Stimulated activated CD4-positive, alpha-beta T cell treated with anti-CD3 and anti-CD28 coated beads, Interleukin-1b, Interleukin-23, amount 100 ng/mL, for 1 hour (primary cell): ENCODE measurements at places on chromosomes 12 and 14.

DNA sequence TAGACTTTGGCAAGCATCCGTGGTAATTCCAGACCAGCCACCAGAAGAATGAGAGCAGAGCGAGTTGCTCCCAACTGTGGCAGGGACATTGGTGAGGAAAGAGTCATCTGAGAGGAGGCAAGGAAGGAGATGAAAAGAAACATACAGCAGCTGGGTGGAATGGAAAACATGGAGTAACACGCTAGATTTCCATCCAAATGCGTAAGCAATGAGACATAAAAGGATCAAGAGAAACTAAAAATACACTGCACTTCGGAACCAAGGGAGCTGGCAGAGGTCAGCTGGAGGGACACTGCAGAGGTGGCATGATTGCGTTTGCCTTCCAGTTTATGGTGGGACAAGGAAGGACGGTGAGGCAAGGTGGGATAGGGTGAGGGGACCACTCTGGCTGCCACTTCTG, 82.9 kb downstream of the DDX51 start:
- no peak for DNase-seq

DNA sequence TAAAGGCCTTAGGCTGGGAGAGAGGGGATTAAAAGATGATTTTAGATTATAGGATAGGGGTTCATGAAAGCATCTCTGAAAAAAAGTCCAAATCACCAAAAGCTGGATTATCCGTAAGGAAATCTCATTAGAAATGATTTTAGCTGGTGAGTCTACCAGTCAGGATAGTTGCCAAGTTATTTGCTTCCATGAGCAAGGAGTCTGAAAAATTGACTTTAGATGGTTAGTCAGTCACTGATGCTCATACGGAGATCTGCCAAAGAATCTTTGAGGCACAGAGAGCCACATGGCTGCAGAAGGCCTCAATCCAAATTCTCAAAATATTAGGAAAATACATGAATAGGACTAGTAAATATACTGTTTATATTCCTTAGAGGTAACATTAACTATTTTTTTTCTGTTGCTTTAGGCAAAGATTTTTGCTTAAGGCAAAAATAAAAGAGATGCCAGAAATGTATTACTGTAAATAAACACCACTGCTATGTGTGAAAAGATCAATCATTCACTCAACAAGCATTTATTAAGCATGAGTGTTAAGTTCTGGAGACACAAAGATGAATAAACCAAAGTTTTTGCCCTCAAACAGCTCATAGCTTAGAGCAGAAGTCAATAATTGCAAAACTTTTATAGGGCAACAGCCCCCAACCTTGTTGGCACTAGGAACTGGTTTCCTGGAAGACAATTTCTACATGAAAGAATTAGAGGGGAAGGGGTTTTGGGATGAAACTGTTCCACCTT, 105.2 kb downstream of the BBS10 start:
- no peak for DNase-seq

DNA sequence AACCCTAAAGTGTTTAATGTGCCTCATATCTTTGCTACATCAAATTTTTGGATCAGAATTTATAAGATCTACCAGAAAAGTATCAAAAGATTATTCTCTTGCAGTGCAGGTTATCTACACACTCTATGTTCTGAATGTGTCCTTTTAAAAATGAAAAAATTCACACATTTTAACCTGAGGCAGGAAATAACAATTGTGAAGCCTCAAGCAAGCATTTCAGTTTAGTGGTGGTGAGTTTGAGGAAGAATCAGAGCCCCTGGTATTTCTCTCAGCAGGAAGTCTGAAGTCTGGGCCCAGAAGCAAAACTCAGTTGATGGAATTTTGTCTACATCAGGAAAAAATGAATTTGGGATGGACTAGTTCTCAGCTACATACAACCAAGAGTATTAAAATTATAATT, 137.0 kb upstream of the PZP start:
- DNase-seq, result no peak

- peak; percentile 34 for DNase-seq
Measured at GRCh38 chr12:95943330-95943842, at the start of gene AMDHD1. TSS of gene AMDHD1 (plus strand) at chr12:95943331. CDS start at chr12:95943399, 68 bp downstream.

DNA sequence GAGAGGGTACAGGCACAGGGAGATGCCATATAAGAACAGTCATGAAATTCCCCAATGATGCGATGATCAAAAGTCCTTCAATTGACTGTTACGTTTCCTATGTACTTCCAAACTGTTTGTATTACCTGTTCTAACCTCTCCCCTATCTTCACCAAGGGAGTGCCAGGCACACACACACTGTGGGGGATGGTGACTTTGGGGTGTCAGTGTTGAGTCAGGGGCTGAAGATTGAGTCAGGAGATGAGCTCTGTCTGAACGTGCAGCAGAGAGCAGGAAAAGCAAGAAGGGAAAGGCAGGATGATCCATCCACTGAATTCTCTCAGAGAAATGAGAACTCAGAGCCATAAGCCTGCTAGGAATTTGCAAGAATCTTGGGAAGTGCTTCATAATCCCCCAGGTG, 153.4 kb downstream of the EFCAB11 start:
- DNase-seq, result no peak

DNA sequence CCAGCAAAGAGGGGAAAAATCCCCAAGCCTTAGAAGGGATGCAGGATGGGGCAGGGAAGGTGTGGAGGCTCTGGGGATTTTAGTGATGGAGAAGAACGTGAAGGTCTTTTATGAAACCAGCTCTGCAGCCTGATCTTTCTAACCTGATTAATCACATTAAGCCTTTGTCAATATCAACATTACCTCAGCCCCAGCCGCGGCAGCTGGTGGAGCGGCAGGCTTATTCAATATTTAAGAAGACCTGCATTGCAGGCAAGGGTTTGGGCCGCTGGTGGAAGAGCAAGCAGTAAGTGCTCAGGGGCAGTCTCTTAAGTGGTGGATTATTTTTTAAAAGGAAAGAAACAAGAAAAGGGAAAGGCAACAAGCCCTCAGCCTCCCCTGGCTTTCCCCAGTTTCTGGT, 16.6 kb downstream of the RPH3A start:
- DNase-seq, result no peak

DNA sequence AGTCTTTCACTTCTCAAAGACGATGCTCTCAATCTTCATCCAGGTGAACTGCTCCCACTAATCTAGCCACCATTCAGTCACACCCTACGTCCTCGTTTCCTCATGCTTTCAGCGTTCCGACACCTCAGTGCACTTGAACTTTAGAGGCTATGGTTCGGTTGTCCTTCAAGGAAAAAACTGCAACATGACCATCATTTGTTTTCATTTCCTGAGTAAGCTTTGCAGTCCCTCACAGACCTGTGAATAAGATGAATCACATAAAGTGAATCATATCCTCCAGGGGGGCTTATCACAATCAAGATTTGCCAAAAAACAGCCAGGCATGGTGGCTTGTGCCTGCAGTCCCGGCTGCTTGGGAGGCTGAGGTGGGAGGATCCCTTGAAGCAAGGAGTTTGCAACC, 80.2 kb downstream of the TMCC3 start:
- no peak for DNase-seq

GRCh38 chr12:89540586-89540985, 14.7 kb upstream of the POC1B start:
- no peak for DNase-seq

GRCh38 chr12:23340351-23340750, 609.1 kb downstream of the SOX5 start:
- no peak for DNase-seq

- DNase-seq, result no peak
Measured at GRCh38 chr12:67515679-67516340, 132.7 kb upstream of the DYRK2 start.

- DNase-seq, result peak; percentile 23
Measured at GRCh38 chr12:113232840-113233585, 11.7 kb downstream of the TPCN1 start.

DNA sequence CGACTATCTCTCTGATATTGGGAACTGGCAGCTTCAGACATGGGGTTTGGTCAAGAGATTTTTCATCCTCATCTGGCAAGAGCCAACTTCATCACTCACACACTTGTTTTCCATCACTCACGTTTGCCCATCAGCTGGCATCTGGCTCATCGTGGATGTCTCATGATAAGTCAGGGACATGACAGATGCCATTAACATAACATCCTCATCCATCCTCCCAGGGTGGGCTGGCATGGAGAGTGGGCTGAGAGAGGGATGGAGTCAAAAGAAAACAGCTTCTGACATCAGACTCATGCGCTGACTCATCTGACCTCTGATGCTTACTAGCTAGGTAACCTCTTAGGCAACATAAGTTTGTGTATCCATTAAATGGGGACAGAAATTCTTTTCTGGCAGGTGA, 1.8 kb upstream of the VSX2 start:
- no peak for DNase-seq

DNA sequence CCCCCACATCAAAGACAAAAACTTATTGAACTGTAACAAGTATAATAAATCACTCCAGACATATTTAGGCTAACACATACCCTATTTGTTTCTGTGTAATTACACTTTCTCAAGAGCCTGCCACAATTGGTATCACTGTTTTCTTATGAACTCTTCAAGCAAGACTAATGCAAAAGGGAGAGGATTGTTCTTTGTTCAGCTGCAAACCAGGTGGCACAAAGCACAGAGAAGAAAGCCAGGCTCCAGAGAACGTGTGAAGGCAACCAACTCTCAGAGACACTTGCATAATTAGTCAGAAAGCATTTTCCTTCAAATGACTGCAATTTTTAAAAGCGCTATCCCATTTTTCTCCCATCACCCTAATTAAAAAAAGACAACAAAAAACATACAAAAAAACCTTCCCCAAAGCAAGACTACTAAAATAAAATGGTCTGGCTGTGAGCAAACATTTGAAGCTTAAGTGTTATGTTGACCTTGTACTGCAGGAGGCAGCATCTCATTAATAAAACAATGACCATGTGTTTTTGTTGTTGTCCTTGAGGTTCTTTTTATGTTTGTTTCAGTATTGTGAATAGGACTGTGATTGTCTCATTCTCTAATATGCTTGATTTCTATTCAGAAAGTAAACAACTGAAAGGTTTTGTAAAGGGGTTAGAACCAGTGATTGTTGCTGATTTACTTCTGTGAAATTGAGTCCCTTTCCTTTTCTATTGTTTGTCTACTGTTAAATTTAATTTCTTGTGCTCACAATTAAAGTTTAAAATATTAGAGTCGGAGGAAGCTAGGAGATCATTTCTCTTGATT, 452.7 kb upstream of the PDE3A start:
- no peak for DNase-seq

- DNase-seq, result no peak
Measured at GRCh38 chr14:33612197-33612505, 338.7 kb downstream of the EGLN3 start.

- no peak for DNase-seq
Measured at GRCh38 chr14:85576848-85577542, 47.1 kb downstream of the FLRT2 start.

- DNase-seq, result no peak
Measured at GRCh38 chr12:28108599-28108998, 81.7 kb upstream of the CCDC91 start.

DNA sequence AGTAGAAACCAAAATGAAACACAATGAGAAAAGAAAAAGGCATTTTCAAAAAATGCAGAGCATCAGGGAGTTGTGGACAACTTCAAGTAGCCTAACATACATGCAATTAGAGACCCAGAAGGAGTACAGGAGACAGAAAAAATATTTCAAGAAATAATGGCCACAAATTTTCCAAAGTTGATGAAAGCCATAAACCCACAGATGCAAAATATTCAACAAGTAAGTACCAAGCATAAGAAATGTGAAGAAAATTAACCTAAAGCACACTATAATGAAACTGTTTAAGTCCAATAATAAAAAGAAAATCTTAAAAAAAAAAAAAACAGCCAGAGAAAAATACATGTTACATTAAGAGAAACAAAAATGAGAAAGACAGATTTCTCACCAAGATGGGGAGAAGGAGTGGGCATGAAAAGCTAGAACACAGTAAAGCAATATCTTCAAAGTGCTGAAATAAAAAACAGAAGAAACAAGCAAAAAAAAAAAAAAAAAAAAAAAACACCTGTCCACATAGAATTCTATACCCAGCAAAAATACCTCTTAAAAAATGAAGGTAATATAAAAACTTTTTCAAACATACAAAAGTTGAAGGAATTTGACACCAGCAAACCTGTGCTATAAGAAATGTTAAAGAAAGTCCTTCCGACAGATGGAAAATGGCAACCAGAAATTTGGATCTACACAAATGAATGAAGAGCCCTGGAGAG, 77.1 kb downstream of the PRKAB1 start:
- DNase-seq, result no peak

DNA sequence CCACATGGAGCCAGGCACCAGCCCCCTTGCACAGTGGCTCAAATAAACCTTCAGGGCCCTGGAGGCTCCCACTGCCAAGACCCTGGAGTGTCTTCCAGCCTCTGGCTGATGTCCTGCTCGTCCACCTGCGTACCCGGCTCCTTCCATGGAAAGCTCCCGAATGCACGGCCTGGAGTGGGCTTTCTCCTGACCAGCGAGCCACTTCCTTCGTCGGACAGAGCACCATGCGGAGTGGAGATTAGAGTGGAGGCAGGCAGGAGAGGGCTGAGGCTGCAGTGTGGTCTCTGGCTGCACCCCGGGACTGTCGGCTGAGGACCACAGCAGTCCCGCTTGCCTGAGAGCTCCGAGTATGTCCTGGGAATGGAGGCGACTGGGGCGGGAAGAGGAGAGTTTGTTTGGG, 93.7 kb upstream of the SFSWAP start:
- no peak for DNase-seq

- no peak for DNase-seq
Measured at GRCh38 chr12:122610911-122611310, 83.9 kb downstream of the KNTC1 start.

DNA sequence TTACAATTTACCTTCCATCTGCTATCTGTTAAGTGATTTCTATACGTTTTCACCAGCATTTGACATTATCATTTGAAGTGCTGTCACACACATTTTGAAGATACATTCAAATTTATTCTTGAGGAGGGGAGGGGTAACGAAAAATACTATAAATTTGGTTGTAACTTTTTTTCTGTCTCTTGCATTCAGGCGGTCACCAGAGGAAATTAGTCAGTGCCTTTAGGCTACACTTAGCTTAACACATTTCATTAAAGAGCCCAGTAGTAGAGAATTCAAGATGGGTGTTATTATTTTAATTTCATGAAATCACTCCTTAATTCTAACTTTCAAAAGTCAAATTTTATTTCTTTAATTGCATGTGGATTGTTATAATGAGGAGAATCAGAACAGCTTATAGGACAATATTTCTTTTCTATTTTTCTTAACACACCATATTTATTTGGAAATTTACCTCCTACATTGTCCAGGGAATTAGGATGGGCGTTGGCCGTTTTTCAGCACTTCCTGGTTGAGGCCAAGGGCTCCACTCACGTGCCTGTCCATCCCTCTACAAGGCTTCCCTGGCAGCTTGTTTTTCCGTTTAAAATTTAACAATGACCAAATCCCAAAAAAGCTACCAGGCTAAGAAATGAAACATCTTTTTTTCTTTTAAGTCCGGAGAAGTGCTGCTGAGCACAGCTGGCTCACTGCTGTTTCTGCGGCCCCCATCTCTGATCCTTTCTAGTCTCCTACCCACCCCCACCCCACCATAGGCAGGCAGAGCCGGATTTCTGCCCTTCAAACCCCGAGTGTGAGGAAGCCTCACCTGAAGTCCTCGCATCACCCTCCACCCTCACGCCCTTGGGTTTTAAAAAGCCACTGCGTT, 1.1 kb upstream of the FAR2 start:
- no peak for DNase-seq

GRCh38 chr12:103175625-103176024, 218.2 kb downstream of the ASCL1 start:
- DNase-seq, result no peak
